ENCODE measurements at places on chromosomes 7 and 10.

DNA sequence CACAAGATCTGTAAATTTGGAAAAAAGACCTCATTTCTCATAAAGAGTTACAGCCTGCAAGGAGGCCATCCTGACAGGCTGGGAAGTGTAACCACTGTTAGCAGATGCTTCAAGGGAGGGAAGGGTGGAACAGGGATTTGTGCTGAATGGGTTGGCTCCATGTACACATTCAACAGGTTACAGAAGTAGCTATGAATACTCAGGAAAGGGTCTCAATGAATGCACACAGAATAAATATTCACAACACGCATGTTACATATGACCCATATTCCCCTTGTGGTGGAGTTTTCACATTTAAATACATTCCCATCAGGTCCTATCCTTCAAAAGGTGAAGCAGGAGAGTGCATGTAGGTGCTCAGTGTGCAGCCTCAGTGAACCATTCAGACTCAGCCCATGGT, 316.4 kb upstream of the COBL start:
- no peak for DNase-seq

- DNase-seq, result no peak
These were observed 47.3 kb upstream of the INSYN2A start for GRCh38 chr10:127243490-127244272.

GRCh38 chr10:86779220-86780017, 23.0 kb downstream of the BMPR1A start:
- DNase-seq, result no peak

DNA sequence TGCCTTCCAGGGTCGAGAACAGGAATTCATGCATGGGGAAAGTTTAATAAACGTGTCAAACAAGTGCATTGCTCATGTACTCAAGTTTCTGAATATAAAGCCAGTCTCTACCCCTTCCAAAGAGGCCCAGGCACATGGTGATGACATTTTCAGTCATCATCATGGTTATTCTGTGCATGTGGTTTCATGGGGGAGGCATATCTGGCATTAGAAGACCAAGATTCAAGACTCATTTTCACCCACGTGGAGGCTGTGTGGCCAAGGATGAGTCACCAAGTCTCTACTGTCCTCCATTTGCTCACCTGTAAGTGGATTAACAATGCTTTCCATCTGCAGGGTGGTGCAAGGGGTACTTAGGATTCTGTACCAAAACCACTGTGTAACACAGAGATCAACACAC, 34.0 kb upstream of the CNPY1 start:
- DNase-seq, result no peak

DNA sequence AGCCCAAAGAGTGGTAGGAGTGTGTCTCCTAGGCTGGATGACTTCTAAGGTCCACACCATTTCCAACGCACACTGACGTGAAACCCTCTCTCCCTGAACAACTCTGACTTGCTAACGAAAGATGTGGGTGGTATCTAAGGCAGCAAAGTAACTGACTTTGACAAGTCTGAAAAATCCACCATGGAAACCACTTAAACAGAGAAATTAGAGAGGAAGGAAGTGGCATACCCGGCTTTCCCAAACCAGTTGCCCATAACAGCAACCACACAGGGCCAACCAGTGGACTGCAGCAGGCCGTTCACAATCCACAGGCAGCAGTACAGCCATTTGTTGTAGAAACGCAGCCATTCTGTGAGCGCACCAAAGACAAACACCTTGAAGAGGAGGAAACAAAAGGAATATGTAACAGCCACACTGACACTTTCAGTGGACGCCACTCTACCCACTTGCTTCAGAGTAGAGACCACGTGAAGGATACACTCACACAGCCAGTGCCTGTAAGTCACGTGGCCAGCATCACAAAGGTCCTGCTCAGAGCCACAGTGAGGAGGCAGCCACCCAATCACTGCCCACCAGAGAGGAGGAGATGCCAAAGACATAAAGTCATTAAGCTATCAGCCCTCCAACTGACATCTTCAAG, 39.8 kb downstream of the SLC37A3 start:
- no peak for DNase-seq

GRCh38 chr7:72249106-72249505, 163.0 kb downstream of the CALN1 start:
- DNase-seq, result no peak
